ENCODE measurements at places on chromosomes 11 and 22.

DNA sequence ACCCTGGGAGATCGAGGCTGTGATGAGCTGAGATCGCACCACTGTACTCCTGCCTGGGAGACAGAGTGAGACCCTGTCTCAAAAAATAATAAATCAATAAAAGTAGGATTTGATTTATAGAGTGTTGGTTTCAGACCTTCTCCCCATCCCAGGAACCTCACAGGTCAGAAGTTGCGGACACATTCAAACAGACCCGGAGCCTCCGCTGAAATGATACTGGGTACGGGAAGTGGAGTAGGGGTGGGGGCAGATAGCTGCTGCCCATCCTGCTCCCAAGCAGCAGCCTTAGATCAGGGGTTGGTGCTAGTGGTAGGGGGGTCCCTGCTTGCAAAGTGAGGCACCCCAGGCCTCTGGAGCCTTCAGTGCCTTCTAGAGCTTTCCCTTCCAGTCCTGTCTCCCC is 7.8 kb downstream of the PRDM11 start:
- no peak for DNase-seq

DNA sequence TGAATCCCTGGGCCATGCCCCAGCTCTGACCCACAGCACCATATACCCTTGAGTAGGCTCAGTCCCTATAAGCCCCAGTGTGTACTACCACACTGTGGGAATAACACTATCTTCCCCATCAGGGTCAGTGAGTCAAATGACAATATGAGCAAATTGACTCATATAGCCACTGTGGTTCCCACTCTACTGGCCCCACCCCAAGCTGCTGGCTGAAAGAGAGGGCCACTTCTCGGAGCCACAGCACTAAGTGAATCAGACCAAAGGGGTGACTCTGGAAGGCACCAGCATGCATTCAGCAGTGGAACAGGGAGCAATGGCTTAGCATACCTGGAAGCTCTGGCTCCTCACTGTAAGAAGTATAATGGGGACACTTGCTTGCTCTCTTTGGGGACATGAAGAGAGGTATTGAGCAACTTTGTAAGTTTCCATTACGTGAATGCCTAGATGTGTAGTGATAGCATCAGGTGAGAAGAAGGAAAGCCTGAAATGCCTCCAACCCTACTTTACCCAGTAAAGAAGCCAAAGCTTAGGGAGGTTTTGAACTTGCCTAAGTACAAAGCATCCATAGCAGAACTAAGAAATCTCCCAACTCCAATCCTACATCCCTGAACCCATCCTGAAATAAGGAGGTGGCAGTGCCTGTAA is 13.5 kb downstream of the CD59 start:
- no peak for DNase-seq

DNA sequence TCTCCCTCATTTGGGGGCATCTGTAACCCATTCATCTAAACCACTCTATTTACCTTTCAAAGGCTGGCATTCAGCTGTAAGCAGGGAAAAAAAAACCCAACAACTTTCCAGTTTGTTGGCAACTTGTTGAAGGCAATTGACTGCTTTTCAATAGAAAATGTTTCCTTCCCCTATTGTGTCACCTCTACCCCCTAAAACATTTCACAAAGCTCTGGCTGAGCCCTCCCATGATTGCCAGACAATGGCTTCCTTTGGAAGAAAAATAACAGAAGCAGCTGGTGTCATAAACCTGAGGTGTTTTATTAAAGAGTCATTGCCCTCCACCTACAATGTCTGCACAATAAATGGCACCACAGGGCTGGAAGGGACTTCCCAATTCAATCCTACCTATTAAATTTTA is 22.1 kb upstream of the PSMA1 start:
- DNase-seq, result peak; percentile 6

DNA sequence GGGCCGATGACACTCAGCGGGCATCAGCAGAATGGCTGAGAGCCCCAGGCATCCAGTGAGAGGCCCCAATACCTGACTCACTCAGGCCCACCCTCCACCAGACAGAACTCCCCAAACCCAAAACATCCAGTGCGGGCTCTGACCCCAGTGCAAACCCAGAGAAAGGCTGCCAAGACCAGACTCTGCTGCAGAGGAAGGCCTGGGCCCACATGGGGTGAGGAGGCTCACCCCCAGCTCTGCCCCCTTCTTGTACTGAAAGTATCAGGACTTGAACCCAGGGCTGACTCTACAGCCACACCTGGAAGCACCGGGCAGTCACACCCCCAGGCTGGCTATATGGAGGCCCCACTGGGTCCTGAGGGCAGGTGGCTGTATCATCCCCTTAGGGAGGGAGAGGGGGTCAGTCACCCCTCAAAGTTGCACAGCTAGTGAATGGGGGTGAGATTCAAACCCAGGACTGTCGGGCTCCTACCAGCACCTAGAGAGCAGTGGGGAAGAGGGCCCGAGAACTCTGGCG is 49.3 kb downstream of the IGLL1 start:
- DNase-seq, result no peak

DNA sequence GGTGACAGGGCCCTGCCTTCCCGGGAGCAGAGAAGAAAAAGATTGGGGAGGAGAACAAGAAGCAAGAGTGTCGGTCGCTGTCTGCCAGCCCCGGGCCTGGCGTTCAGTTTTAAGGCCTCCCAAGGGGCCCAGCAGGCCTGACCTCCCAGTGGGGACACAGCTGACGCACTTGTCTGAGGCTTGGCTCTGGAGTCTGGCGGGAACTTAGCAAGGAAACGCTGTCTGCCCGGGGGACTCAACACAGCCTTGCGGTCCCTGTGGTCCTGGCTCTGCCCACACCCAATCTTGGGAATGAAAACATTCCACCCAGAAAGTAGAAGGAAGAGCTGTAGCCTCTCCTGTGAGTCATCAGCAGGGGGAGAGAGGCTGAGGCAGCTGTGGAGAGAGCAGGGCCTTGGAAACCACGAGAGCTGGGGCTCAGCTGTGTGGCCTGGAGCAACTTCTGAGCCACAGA is 54.4 kb downstream of the TRAF6 start:
- DNase-seq, result no peak

DNA sequence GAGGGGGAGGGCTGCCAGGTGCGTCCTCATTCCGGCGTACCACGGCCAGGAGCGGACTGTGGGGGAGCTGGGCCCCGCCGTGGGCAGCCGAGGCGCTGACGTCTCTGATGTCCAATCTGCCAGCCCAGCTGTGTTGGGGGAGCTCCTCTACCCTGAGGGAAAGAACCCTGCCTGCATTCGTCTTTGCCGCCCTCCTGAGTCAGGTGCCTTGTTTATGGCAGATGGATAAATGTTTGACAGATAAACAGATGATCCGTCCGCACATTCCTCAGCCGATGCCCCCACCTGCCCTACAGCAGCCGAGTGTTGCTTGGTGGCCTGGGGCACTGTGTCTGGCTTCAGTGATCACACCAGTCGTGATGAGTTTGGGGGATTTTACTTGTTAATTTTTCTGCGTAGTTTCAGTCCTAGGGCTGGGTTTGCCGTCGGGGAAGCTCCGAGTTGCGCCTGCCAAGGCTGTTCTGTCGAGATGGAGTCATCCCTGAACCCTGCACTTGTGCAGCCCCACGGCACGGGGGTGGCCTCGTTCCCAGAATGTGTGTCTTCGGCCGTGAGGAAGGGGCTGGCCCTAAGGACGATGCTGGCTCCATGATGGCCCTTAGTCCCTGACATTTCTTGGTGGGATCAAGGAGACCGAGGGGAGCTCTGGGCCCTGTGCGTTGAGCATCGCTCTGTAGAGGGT is 1083.9 kb downstream of the BRD1 start:
- no peak for DNase-seq

DNA sequence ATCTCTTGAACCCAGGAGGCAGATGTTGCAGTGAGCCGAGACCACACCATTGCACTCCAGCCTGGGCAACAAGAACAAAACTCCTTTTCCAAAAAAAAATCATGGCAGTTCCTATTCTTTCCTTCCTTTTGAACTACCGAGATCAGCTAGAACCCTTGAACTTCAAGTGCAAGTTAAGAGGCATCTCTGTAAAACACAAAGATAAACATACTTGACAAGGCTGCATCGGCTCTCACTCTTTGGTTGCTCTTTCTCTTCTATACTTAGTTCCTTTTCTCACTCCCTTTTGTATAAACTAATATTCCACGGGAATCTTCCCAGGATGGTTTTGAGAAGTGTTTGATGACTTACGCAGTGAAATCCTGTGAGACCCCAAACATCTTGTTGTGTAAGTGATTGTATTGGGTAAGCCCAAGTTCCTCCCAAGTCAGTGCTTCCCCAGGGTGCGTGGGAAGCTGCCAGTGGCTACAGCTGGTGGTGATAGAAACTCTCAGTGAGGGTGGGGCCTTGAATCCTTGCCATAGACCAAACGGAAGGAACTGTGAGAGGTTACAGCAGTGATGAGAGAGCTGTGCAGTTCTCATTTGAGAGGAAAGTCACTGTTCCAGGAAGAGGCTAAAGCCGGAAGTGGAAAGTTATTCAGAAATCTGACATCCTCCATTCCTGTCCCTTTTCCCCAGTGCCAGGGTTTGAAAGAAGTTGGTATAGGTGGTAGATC is 24.1 kb upstream of the CDC42EP2 start:
- peak; percentile 53 for DNase-seq

DNA sequence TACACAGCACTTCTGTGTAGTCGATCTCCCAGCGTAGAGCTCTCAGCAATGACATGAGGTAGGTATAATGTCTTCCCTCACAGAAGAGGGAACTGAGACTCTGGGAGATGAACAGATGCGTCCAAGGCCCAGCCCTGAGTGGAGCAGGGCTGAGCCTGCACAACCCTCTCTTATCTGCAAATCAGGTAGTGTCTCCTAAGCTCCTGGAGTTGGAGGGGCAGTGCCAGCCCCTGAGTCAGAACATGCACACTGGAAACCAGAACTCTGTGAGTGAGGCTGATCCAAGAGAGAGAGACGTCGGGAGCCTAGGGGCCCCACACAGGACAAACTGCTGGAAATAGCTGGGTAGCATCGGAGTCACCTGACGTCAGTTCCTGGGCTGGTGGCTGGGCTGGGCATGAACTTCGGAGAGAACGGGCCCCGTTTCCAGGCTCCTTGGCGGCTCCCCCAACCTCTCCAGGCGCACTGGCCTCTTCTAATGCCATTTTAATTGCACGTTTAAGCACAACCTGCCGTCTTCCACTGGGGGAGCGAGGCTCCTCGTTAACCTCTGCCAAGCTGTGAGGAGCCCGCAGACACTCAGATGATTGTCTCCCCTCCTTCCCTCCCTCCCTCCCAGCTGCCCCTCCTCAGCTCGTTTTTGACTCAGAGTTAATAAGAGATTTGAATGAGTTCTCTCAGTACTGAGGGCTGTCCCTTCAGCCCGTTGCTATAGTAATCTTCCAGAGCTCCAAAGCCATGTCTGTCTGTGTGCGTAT is 191.2 kb upstream of the TBCEL start:
- no peak for DNase-seq
